Fibroblast of skin of abdomen (primary cell): ENCODE measurements at places on chromosomes 6 and 20.
A peak's percentile ranks its signal among the peaks of the same experiment; 100 is the strongest.

- DNase-seq = no peak
Measured at GRCh38 chr20:19121463-19121862, 91.0 kb upstream of the SLC24A3 start.

- DNase-seq = no peak
Measured at GRCh38 chr20:51077686-51078060, 54.8 kb upstream of the KCNG1 start.

GRCh38 chr6:36210886-36211595, 14.5 kb downstream of the BRPF3 start:
- no peak for DNase-seq

GRCh38 chr6:32973144-32974015, 5.0 kb downstream of the BRD2 start:
- peak; percentile 50 for DNase-seq

DNA sequence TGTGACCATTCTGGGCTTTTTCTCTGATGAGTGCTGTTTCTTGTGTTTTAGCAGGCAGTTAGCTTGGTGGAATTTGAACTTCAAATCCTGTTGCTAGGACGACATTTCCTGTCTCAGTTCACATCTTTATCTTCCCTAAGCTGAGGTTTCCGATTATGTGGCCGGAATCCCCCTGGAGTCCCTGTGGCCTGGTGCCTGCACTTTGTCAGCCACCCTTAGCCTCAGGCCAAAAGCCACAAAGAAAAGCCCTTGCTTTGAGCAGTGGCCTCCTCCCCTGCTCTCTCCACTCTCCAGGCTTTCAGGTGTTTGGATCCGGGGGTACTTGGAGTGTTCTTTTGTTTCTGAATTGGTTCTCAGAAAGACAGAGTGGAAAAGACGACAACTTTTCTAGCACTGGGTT, 59.9 kb upstream of the PMEPA1 start:
- no peak for DNase-seq

- peak; percentile 58 for DNase-seq
Measured at GRCh38 chr6:1817033-1817761, 207.5 kb downstream of the FOXC1 start.

DNA sequence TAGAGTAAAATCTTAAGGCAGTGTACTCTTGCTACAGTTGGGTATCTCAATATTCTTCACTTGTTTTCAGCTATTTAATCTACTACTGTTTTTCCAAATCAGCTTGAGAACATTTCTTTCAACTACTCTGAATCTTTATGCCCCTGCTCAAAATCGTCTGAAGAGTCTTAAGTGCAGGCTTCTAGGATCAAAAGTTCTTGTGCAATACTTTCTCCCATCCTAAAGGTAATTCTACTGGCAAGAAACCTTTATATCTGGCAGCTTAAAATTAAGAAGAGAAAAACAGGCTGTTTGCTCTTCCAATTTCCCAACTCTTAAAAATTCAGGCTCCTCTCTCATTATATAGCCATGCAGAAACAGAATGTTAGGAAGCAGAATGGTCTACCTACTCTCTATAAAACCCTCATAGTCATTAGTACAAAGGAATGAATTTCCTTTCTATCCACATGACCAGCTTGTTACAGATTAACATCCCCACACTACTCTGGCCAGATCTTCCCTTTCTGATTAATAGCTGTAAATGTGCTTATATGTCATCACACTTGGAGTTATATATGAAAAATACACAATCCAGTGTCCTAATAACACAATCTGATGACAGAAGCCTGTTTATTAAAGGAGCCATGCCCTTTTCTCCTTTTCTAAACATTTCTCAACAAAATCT, 122.2 kb upstream of the FAM184A start:
- DNase-seq = no peak

- no peak for DNase-seq
Measured at GRCh38 chr20:15951658-15952057, 621.6 kb downstream of the KIF16B start.

DNA sequence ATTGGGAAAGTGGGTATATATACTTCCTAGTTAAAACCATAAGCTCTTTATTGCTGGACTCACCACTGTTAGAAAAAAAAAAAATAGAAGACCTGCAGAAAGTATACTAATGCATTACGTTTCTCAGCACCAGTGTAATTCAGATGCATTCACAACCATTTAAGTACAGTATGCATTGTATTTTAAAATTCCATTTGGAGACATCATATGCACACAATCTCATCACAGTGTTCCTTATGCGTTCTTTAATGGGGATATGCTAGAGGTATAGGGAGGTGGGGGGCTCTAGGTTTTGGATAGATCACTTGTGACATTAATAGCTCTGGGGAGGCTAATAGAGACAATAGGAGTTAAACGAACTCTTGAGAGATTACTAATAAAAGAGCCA, 9.4 kb downstream of the TFAP2A start:
- DNase-seq = no peak

DNA sequence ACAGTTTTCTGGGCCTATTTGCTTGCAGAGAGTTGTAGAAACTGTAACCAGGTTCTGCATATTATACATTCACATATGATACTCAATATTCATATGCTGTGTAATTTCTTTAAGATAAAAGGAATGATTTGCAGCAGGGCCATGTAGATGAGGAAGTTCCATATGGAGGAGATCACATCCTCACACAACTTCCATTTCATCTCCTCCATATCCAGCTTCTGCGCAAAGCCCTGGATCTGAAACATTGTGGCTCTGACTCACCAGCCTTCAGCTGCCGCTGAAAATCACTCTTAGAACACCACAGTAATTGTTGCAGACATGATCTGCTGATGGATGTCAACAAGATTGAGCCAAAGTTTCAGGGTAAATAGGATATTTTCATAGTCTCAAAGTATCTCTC, 57.7 kb downstream of the PXDC1 start:
- peak; percentile 36 for DNase-seq
